Activated T-cell treated with anti-CD3 and anti-CD28 coated beads for 4 hours (primary cell): ENCODE measurements at places on chromosomes 3 and 15.

DNA sequence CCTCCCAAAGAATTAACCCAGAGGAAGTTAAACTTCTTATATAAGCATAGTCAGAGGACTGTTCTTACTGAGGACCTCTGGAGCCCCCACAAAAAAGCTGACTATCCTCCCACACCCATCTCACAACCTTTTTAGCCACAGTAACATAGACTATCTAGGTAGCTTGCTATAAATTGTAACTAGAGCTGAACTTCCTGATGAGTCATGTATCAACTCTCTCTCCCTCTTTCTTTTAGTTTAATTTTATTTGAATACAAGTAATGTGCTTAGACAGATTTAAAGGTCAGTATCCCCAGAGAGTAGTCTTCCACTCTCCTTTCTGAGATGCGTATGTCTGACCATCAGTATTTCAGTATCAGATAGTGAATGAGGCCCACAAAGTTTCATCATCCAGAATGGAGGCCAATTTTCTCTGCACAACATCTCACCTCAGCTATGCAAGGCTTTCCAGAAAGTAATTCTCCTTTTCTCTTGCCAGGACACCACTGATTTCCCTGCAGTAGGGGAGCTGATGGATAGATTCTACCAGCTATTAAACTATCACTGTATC, 104.0 kb upstream of the MYRIP start:
- DNase-seq, result no peak

- no peak for DNase-seq
Observed at GRCh38 chr3:50150404-50150750, 4.7 kb upstream of the SEMA3F start.

GRCh38 chr3:155714295-155714718, 30.6 kb downstream of the PLCH1 start:
- DNase-seq, result no peak

GRCh38 chr3:58580826-58581327, 3.7 kb upstream of the FAM107A start:
- no peak for DNase-seq

DNA sequence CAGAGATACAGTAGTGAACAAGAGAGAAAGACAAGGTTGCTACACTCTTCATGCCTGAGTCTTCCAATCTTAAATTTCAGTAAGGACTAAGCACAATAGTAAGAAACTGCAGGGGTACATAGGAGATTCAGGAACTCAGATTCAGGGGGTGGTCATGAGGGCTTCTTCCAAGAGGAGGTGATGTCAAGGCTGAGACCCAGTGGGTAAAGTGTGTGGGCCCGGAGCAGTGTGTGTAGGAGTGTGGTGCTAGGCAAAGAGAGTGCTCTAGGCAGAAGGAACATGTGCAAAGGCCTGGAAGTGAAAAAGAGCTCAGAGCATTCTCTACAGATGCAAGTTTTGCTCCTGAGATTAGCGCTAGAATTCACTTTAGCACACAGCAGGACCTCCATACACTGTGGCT, 102.9 kb upstream of the SPATA12 start:
- no peak for DNase-seq

GRCh38 chr3:156594219-156594683, 39.3 kb upstream of the SSR3 start:
- no peak for DNase-seq

DNA sequence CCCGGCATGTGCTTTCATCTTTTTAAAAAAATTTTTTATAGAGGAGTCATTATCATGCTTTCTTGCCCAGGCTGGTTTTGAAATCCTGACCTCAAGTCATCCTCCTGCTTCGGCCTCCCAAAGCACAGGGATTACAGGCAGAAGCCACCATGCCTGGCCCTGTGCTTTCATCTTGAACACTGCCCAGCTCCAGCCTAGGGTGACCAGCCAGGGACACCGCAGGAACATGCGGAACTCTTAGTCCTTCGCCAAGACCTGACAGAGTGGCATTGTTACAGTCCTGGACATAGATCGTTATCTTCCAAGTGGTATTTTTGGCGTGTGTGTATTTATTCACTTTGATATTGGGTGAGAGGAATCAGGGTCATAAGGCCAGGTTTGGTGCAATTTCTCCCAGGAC, 7.9 kb upstream of the FURIN start:
- DNase-seq, result no peak

GRCh38 chr15:75129788-75130187, 71.9 kb upstream of the C15orf39 start:
- DNase-seq, result no peak

DNA sequence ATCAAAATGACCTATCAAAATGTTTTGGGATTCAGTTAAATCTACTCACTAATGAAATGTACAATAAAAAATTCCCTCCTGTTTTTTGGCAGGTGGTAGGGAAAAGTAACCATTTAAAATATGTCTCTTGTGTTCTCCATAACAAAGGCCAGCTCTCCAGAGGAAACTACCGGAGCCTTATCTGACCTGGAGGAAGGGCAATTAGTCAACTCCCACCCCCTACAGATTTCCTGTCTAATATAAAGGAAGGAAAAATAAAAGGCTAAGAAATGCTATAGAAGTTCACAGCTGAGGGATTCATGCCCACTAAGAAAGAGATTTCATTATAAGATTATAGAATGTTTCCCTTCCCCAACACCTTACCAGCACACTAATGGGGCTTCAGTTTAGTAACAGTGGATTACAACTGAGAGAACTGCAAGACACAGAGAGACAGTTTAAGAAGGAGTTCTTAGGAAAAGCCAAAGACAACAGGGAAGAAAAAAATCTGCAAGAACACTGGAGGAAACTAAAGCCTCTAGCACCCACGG, 376.5 kb upstream of the KCNMB2 start:
- no peak for DNase-seq

GRCh38 chr3:39433642-39434041, 27.1 kb downstream of the RPSA start:
- DNase-seq, result no peak

DNA sequence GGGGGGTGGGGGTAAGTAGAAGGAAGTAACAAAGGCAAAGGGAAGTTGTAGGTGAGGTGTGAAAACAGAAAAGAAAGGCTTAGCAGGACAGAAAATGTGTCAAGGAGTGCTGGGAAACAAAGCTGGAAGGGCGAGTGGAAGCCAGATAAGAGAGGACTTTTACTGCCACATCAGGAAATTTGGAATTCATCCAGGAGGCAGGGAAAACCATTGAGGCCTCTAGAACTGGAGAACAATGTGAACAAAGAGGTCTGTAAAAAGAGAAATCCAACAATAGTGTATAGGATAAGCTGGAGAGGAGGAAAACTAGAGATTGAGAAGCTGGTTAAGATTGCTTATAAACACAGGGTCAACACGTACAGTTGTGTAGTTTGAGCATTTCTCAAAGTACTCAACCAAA, 116.6 kb downstream of the NTRK3 start:
- no peak for DNase-seq

- no peak for DNase-seq
Observed at GRCh38 chr3:161355508-161355907, 15.8 kb downstream of the SPTSSB start.

GRCh38 chr3:85760342-85760741, 801.6 kb downstream of the CADM2 start:
- no peak for DNase-seq

DNA sequence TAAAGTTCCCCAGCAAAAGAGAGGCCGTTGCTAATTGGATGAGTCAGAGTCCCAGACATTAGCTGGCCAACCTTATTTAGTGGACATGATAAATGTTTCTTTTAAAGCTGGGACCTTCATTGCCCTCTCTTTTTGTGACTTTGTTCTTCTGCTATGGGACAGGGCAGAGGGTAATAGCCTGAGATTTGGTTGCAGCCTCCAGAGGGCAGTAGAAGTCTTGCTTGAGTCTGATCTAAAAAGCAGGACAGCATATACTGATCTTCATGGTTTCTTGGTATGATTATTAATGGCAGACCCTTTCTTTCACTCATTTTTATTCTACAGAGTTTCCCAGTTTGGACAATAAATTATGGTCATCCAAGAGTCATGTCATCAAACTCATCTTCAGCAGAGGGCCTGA, 25.1 kb upstream of the ZKSCAN7 start:
- no peak for DNase-seq

DNA sequence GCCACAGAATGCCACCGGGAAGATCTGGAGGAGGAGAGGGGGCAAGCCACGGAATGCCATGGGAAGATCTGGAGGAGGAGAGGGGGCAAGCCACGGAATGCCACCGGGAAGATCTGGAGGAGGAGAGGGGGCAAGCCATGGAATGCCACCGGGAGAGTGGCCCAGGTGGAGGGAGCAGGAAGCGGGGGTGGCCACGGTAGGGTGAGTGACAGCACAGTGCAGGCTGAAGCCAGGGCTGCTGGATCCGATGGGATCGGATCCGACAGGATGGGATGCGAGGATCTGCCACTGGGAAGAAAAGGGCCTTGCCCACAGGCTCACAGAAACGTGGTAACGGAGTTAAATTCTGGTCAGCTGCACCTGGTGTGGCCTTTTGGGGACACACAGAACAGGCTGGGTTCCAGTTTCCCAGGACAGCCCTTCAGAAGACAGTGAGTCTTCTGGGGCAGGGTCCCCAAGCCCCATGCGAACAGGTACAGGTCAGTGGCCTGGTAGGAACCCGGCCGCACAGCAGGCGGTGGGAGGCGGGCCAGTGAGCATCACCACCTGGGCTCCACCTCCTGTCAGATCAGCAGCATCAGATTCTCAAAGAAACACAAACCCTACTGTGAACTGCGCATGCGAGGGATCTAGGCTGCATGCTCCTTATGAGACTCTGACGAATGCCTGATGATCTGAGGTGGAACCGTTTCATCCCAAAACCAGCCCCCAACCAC, 58.8 kb downstream of the XXYLT1 start:
- DNase-seq, result no peak

- DNase-seq, result no peak
Observed at GRCh38 chr15:89457086-89457485, 39.3 kb downstream of the RHCG start.

DNA sequence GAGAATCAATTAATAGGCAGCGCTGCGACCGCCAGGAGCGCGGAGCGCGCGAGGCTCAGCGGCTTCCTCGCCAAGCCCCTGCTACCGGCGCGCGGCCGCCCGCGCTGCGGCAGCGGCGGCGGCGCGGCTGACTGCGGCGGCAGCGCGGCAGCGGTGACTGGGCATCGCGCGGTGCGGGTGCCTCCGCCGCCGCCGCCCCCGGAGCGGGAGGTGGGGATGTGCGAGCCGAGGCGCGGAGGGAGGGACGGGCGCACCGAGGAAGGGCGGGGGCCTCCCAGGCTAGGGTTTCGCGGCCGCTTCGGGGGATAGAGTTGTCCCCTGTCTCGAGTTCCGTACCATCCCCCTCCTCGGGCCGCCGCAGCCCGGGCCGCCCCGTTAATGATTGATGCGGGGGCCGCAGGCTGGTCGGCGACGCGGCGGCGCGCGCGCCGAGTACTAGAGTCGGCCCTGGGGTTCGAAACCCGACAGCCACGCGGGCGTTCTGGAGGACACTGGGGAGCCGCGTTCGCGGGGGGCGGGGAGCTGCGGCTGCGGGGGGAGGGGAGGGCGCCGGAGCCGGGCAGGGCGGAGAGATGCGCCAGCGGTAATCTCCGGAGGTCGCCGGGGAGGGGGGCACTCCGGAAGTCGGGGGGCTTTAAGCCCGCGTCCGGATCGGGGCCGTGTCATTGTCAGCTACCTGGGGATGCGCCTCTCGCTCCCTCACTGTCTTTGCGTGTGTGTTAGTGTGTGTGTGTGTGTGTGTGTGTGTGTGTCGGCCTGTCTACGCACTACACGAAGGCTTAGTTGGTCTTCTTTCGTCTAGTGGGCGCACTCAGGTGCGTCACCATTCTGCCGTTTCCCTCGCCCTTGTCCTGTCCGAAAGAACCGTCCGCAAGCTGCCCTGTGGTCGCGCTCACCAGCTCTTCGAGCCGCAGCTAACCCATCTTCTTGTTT, at the start of gene PAQR9:
PAQR9 (minus strand) TSS at position 159 of the 933 bp plus-strand sequence. CDS start 338 bp downstream, outside the sequence.
- DNase-seq, result no peak

DNA sequence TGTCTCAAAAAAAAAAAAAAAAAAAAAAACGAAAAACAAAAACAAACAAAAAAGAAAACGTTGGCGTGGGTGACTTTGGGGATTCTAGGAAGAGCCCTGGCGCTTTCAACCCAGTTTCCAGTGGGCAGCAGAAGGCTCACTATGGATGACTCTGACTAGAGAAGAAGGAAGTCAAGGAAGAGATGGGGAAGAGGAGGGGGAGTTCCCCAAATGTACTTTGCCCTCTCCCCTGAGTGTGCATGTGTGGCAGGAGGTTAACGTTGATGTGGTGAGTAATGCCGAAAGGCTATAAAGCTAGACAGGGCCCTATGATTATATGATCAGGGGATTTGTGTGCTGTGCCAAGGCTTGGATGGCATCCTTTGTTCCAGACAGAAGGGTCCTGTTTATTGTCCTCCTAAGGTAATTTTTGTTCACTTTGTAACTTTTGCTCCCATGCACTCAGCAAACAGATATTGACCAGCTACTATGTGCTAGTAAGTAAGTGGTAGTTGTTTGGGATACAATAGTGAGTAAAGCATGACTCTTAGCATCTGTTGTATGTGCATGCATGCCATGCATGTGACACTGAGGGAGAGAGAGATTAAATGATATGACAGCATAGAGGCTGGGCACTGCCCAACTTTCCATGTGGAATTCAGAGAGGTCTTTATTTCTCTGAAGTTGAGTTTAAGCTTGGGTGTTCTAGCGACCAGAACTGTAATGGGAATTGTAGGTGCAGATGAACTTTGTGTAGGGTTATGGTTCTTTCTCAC, 750 bp upstream of the HHLA2 start:
- no peak for DNase-seq

DNA sequence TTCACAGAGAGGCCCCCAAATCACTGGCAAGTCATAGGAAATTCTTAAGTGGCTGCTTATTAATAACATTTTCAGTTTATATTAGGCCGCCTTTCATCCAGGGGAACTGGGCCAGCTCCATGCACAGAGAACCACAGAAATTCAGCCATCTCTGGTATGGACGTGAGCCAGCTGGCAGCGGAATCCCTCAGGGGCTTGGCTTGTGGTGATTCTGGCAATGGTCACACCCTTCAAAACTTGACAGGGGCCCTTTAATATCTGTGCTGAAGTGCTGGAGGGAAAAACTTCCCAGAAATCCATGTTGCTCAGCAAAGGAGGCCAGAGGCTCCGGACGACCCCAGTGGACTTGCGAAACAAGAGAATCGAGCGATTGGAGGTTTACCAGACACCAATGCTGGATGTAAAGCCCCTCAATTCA, 11.3 kb downstream of the PRICKLE2 start:
- DNase-seq, result no peak

DNA sequence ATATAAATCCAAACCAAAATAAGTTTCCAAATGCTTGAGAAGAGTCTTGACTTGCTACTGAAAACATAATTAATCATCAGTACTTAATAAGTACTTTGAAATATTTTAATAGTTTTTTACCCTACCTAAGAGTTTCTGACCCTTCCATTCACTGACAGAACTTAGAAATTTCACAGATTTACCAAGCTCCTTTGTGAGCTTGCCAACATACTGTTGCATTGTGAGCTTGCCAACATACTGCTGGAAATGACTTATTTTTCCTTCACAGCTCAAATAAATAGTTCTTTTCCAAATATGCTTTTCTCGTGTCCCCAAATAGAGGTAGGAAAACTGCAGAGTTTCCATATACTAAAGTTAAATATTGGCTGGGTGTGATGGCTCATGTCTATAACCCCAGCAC, 9.6 kb upstream of the AADAC start:
- DNase-seq, result no peak

GRCh38 chr3:5095886-5096285, 26.2 kb upstream of the ARL8B start:
- no peak for DNase-seq
